Suppressor macrophage treated with lipopolysaccharide for 4 hours (primary cell): ENCODE measurements at places on chromosomes 6 and 20.
A peak's percentile ranks its signal among the peaks of the same experiment; 100 is the strongest.

- no peak for DNase-seq
Measured at GRCh38 chr6:138544501-138544900, 45.2 kb upstream of the NHSL1 start.

DNA sequence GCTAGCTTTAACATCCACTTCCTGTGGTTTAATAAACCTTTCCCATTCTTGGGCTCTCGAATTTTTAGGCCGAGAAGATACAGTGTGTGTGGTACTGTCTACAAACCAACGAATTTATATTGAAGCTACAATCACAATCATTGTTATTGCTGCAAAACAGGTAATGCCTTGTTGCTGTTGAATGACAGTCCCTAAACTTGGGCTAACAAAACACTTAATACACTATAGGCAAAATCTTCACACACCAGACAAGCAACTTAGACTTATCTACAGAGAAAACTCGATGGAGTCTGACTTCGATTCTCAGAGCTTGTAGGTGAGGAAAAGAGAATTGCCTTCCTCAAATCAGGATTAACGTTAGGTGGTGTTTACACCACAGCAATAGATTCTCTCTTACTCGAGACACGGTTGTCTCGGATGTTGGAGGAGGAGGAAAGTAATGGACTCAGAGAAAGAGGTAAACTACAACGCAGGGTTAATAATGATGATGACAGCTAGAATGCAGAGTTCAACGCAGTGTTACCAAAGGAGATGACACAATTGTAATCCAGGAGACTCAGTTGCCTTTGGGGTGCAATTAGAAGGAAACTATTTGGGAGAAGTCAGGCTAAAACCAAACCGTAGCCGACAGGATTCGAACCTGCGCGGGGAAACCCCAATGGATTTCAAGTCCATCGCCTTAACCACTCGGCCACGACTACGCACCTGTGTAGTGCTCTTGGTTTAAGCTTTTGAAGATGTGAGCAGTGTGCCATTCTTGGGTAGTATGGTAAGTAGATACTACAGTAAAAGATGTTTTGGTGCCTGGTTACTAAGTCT, 32.5 kb upstream of the ZNF184 start:
- DNase-seq, result no peak

GRCh38 chr20:21632031-21632734, 73.3 kb upstream of the PAX1 start:
- DNase-seq, result no peak

DNA sequence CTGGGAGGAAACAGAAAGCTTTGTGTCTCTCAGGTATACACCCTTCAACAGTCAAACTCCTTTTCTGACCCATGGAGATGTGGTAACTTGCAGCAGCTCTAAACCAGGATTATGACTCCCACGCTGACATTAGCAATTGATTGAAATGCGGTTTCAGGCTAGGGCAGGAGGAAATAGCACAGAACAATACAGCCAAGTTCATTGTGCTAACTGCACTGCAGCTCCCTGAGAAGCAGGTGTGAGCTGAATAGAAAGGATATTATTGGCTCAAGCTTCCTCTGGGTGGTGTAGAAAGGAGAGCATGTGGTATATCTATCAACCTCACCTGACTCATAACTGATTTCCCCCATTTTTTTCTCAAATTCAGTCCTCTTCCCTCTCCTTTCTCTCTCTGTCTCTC, 612.3 kb upstream of the BTBD3 start:
- no peak for DNase-seq

DNA sequence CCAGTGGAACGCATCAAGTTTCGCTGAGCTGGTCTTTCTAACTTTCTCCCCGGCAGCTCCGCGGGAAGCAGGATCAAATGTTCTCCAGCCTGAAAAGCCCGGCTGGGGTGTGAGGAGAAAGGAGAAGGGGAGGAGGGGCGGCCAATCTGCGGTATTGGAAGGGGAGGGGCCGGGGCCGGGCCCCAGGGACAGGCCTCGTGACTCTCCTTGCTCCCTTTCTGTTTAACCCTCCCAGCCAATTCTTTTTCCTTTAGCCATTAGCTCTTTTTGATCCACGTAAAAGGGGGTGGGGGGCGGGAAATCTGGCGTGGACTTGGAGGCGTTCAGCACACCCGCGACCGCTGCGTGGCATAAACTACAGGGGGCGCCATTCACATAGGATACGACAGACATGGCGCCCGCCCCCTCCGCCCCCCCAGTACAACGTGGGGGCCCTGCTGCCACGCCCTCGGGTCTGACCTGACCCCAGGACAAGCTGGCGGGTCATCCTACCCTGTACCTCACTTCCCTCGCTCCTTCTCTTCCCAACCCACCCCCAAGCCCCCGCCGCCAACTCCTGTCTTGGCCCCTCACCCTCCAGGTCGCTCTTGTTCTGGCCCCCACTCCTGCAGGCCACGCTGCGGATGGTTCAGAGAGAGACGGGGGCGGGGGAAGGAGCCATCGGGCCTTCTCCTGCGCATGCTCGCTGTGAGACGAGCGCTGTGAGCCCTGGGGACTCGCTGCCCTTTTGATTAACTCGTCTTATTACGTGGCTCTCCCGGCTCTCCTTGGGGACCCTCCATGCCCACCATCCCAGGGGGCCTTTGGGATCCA, 7.8 kb upstream of the MDGA1 start:
- peak; percentile 65 for DNase-seq

DNA sequence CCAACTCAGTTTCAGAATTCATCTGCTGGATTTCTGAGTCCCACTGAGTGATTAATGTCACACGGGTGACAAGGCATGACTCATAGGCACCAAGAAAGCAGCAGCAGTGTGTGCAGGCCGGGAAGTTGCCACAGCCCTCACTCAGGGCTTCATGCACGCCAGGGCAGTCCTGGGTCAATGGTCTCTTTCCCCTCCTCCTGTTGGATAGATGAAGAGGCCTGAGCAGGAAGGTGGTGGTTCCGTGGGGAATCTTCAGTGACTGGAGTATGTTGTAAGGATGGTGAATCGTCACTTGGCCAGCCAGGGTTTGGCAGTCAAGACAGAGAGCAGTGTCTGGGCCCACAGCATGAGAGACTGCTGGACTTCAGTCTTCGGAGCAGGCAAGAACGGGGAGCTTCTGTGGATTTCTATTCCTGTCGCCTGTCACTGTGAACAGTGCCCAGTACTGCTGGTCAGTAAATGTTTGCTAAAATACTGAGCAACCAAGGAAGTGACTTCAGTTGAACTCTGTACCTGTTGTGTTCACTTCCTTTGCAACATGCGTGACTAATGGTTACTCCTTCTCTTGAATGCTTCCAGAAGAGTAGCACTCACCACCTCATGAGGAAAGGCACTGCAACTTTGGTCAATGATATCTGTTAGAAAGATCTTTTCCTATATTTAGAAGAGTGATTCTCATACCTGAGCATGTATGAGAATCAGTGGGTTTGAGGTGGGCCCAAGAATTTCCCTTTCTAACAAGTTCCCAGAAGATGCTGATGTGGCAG, 62.0 kb upstream of the CD93 start:
- DNase-seq, result peak; percentile 97

DNA sequence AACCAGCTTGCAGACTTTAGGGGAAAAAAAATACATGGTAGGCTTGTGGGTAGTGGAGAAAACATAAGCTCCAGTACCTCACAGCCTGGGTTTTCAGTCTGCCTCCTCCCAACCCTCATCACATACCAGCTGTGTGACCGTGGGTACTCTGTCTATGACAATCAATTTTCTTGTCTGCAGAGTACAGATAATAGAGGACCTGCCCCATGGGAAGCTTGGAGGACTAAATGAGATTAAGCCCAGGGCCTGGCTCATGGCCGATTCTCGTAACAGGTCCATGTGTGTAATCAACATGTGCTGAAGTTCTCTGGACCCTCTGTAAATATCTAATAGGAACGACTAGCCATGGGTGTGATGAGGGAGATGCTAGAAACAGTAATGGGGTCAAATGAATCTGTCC, 34.0 kb downstream of the NT5E start:
- no peak for DNase-seq

DNA sequence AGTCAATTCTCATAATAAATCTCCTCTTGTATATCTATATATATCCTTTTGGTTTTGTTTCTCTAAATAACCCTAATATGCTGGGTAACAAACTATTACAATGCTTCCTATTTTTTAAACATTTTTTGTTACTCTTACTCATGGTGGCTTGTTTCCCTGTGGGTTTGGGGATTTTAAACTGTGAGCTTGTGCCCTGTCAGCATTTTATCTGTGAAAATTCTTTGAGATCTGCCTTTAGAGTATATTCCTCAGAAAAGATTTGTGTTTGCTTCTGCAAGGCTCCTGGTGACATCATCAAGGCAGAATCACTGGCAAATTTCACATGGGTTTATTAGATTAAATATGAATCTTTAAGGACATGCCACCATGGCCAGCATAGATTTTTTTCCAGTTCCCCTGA, 273.6 kb downstream of the LRFN2 start:
- DNase-seq, result no peak
